ENCODE measurements at places on chromosomes 16 and 17.

DNA sequence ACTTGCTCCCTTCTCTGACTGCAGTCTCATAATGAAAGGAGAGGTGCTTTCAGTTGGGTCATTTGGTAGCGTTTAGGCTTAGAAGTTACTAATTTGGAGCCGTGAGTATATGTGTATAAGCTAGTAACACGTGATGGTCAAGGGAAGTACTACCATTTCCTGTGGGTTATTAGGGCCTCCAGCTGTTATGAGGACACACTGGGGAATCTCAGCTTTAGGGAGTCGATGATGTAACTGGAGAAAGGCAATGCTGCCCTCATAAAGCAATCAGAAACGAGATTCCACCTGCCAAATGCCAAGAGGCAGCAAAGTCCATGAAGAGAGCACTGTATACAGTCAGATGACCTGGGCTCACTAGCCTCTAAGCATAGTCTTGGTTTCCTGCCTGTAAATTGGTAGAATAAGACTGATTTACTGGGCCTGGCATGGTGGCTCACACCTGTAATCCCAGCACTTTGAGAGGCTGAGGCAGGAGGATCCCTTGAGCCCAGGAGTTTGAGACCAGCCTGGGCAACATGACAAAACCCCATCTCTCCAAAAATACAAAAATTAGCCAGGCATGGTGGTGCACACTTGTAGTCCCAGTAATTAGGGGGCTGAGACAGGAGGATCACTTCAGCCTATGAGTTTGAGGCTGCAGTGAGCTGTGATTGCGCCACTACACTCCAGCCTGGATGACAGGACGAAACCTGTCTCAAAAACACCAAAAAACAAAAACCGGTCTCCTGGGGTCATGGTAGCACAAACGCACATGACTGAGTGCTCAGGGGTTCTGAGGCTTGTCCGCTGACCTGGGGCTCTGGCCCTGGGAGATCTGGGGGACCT lies 53.0 kb downstream of the SF3B3 start:
- peak; percentile 71 for DNase-seq

DNA sequence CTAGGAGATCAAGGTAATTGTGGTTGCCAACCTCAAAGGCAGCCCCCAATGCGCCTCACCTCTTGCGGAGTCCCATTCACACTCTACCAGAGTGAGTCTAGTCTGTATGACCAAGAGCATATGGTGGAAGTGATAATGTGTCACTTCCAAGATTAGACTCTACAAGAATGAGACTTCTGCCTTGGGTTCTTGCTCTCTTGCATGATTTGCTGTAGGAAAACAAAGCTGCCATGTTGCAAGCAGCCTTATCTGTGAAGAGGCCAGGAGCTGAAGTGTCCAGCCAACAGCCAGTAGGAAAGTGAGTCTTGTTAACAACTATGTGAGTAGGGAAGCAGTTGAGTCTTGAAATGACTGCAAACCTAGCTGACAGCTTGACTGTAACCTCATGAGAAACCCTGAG lies 3.4 kb downstream of the TERF2 start:
- no peak for DNase-seq

DNA sequence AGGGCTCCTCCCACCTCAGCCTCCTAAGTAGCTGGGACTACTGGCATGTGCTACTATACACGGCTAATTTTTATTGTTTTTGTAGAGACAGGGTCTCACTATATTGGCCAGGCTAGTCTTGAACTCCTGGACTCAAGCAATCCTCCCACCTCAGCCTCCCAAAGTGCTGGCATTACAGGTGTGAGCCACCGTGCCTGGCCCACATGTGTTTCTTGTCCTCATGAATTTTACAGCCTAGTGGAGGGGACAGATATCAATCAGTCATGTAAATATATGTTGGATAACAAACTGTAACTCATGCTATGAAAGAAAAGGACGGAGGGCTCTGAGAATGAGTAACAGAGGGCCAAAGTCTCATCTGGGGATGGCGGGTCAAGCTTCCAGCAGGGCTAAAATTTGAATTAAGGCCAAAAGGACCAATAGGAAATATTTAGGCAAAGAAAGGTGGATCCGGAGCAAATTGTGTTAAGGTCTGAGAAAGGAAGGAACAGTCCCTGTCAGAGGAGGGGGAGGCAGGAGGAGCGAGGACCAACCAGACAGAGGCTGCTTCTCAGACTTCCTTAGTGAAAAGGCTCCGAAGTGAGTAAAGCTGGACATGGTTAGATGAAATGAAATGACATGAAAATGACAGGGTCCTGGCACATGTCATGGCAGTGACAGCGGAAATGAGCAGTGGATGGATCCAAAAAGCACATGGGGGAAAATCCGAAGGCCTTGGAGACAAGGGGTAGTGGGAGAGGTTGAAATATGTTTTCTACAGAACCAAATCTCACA lies 3.8 kb downstream of the PDZD9 start:
- DNase-seq, result no peak

GRCh38 chr17:39675390-39676082 lies 7.3 kb downstream of the PNMT start:
- DNase-seq, result no peak

- no peak for DNase-seq
Measured at GRCh38 chr17:50689956-50690886, 17.5 kb downstream of the ANKRD40 start.

DNA sequence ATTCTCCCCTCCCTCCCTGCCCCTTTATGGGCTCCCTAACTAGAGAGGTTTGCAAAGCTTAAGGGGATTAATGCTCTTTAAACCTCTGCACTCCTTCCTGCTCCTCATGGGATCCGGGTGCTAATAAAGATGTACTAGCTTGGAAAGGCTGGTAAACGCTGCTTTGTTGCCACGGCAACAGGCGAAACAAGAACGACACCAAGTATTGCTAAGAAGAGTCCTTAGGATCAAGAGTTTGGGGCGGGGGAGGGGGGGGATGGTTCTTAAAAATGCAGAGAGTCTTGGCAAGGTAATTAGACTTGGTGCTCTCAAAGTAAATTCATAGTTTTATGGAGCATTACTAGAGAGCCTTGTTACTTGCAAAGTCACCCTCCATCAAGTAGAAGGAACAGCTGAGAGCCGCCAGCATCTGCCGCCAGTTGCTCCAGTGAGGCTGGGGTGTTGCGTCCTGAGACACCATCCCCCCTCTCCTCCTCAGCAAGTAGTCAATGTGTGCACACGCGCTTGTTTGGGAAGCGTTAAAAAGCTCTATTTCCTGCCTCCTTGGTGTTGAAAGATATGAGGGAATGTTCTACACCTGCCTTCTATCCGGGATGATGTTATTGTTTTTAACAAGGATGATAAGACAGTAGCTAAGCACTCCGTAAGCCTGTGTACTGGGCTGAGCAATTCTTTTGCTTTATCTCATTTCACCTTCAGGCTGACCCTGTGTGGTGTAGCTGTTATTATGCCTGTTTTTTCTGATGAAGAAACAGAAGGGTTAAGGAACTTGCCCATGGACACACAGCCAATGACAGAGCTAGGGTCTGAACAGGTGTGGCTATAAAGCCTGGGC lies 190.9 kb downstream of the CCDC182 start:
- DNase-seq, result no peak

DNA sequence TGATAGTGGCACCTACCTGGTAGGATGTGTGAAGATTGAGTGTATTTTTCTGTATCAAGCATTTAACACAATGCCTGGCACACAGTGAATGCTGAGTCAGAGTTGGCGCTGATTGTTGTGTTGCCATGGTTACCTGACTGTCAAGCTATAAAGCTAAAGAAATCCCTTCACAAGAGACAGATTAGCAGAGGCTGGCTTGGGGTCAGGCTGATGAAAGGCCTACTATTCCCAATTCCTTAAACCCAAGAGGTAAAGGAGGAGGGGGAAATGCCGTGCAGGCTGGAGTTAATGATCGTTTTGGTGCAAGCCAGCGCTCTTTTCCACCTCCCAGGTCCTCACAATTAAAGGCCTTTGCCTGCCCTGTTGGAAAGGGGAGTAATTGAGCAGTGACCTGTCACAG lies 5.9 kb downstream of the CLEC19A start:
- no peak for DNase-seq

DNA sequence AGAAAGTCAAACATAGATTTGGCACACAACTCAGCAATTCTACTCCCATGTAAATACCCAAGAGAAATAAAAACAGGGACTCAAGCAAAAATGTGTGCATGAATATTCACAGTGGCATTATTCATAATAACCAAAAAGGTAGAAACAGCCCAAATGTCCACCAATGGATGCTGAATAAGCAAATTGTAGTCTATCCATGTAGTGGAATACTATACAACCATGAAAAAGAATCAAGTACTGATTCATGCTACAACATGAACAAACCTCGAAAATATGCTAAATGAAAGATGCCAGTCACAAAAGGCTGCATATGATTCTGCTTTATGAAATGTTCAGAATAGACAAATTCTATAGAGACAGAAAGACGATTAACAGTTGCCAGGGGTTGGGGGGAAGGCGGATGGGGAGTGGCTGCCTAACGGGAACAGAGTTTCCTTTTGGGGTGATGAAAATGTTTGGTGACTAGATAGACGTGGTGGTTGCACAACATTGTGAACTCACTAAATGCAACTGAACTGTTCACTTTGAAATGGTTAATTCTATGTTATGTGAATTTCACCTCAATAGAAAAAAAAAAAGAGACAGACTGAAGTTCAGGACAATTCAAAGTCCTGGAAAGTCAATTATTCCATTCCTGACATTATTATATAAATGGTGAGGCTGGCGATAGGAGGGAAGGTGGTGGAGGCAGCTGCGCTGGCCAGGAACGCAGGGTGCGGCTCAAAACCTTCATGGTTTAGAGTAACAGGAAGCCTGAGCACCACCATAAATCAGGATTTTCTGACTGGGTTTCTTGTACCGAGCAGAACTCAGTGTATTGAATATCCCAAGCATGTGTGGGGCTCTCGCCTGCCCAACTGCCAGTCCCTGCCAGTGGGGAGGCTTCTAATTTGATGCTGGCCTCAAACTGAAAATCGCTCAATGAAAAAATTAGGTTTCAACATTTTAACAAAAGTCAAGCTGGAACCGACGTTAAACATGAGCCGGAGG lies 300.9 kb downstream of the C16orf95 start:
- DNase-seq, result no peak

DNA sequence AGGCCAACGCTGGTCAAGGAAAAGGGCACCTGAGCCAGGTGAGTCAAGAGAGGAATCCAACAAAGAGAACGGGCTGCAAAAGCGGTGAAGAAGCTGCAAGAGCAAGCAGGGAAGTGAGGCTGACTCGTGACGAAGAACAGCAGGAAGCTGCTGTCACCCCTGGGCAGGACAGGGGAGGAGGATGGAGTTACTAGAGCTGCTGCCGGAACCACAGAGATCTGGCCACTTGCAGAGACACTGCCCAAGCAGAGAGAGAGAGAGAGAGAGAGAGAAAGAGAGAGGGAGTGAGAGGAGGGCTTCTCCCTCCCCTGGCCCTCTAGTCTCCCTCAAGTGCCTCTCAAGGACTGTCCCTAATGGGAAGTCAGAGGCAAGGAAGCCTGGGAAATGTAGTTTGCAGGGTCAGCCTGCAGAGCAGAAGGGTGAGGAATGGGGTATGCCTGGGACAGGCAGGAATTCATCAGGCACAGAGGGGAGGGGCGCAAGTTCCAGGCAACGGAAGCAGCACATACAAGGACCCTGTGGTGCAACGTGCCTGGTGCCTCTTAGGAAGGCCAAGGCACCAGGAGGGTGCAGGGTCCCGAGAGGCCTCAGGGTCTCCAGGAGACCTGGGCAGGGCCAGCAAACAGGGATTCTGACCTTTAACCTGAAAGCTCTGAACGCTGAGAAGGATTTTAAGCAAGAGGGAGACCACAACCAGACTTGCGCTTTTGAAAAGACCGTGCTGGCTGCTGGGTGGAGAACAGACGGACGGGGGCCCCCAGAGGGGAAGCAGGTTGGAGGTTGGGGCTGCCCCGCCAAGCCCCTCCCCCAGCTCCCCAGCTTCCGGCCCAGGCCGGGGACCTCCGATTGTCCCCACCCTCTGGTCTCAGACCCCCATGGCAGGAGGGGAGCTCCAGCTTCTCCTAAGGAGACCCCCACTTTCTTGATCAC lies 45.8 kb upstream of the CIBAR2 start:
- peak; percentile 55 for DNase-seq

GRCh38 chr17:8887834-8888703 lies 20.6 kb upstream of the PIK3R6 start:
- no peak for DNase-seq

DNA sequence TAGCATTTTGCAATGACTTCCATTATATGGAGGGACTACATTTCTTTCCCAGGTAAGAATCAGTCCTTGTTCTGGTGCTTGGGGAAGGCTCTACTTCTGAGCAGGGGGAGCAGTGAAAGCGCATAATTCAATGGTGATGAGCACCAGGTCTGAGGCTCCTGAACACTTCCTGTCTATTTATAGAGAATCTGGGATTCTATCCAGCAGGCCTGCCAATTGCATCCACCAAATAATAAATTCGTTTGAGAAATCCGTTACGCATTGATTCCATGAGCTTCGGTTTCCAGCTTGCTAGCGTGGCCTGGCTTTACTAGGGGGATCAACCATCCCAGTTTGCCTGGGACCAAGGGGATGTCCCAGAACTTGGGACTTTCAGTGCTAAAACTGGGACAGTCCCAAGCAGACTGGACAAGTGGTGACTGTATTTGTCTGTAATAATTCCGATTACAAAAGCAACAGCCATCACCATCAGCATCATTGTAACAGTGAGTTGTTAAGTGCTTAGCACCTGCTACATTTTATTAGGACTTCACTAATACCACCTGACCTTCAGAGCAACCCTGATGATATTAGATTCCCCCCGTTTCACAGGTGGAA lies 349.9 kb downstream of the MAF start:
- DNase-seq, result no peak

GRCh38 chr17:82399041-82399441 lies 19.1 kb upstream of the HEXD start:
- no peak for DNase-seq

GRCh38 chr17:74274709-74275340 lies 791 bp downstream of the DNAI2 start:
- DNase-seq, result no peak

DNA sequence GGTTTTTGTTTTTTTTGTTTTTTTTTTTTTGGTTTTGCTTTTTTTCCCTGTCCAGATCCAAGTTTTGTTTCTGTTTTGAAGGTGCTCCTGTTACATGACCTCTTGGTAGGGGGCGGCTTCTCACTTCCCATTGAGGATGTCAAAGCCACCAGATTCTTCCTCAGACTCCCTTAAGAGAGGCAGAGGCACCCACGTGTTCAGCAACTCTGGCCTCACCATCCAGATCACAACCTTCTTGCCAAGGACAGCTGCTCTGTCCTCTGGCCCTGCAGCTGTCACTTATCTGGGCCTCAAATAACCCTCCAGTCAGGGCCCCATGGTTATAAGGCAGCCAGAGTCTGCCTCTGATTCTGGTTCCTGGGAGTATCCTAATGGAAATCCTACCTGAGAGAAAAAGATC lies 208.5 kb downstream of the STX8 start:
- DNase-seq, result no peak

- no peak for DNase-seq
Measured at GRCh38 chr16:11909653-11910545, 5.9 kb downstream of the GSPT1 start.

DNA sequence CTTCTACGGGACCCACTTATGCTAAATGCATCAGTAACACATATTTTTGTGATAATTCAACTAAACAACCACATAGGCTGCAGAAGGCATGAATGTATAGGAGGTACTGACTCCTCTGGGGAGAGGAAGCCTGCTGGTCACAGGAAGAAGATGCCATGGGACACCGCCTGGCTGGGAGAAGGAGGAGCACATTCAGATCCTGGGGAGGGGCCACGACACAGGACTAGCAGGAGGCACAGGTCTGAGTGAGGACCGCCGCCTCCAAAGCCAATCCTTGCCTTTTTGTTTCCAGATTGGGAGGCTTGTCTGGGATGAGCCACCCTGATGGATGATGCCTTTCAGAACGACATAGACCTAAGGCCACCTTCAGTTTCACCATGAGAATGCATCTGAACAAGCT lies 34.6 kb downstream of the MBTPS1 start:
- DNase-seq, result no peak

- no peak for DNase-seq
Measured at GRCh38 chr16:82965808-82966207, 339.0 kb downstream of the CDH13 start.

Data from GM13977 (cell line).